G401 (cell line): ENCODE measurements at places on chromosomes 13 and 19. TPM values are rescaled to one million over a fixed set of nuclear protein-coding genes. Genes with fewer than 3 reads are reported as not detected.

DNA sequence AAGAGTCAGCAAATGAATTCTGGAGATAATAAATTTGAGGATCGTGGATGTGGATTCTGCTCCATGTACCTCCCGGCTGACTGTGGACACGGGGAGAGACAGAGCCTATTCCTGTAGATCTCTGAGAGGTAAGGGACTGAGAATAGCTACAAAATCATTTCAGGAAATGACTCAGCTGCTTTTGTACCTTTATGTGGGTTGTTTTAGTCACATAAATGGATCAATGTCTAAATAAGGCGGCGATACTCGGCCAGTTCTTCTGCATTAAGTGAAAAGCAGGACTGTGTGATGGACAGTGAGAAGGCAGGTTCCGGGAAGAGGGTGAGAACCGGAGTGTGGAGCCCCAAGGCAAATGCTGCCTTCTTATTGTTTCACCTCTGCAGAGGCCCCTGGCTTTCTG, 128.1 kb downstream of the EFNB2 start:
- no peak for DNase-seq

DNA sequence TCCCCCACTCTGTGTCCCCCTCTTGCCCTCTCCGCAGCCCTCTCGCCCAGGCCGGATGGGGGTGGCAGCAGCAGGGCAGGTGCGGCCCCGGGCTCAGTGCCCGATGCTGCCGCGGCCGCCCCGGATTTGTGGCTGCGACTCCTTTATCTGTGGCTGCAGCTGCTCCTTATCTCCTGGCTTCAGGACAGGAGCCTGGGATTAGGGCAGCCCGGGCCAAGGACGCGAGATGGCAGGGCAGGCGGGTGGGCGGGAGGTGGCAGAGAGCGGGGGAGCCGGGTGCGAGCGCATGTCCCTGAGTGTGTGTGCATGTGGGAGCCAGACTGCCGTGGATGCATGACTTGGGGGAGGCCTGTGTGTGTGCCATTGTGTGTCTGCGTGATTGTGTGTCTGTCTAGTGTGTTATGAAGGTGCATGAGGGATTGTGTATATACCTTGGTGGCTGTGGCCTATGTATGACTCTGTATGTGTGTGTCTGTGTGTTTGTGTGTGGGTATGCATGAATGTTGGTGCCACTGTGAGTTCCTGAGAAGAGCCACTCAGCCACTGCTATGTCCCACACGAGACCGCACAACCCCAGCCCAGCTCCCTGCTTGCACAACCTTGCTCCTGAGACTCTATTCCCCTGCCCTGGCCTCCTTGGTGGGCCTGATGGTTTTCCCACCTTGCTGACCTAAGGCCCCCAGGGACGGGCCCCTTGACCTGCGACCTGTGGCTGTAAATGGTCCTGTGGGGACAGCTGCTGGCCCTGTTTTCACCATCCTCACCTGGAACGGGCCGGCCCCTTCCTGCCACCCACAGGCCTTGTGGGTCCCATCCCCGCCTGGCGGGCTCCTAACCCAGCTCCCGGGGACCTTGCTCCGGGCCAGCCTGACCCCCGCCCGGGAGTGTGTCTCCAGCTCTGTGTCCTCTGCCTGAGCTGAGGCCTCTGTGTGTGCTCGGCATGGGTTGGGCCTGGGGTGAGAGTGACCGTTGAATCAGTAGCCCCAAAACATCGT, 5.3 kb upstream of the NRTN start:
- DNase-seq, result no peak

DNA sequence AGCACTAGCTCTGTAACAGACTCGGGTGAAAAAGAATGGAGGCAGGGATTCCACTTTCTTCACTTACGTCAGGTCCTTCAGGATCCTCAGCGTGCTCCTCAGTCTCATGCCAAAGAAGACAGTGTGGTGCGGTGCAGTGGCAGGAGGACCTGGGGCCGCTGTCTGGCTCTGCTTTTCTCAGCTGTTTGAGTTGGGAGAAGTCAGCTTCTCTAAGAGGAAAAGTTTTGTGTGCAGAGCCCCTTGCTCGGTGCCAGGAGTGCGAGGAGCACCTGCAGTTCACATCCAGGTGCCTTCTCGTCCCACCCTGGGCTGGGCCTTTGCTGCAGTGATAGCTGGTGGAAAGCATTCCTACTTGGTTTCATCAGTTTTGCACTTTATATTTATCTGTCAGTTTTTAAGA, 77.9 kb upstream of the TEX29 start:
- no peak for DNase-seq

LILRB5 gene
- total RNA-seq, result not detected in 2 replicates

GRCh38 chr13:76168661-76169060, 532.5 kb downstream of the LMO7 start:
- DNase-seq, result no peak

DNA sequence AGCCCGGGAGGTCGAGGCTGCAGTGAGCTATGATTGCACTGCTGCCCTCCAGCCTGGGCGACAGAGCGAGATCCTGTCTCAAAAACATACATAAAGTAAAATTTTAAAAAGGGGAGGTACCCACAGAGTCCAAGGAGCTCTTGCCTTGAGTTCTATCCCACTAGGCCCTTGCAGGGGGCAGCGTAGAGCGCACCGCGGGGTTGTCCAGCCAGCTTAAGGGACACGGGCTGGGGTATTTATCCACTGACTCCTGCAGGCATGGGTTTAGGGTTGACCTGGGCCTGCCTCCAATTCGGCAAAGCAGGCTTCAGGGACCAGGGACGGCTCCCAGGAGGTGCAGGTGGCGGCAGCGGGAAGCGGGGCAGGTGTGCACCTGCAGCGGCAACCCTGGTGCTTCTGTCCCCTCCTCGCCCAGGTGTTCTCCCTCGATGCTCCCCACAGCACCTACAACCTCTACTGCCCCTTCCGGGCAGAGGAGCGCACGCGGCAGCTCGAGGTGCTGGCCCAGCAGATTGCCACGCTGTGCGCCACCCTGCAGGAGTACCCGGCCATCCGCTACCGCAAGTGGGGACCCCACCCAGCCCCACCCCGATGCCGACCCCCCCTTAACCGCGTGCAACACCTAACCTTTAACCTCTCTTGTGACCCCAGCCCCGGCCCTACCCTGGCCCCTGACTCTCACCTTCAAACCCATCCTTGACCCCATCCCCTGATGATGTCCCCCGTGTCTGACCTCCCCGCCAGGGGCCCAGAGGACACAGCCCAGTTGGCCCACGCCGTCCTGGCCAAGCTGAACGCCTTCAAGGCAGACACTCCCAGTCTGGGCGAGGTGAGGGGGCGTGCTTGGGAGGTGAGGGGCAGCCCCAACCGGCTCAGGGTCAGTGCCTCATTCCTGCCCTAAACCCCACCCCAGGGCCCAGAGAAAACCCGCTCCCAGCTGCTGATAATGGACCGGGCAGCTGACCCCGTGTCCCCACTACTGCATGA, 4.7 kb downstream of the STXBP2 start:
- DNase-seq, result no peak
